ENCODE measurements at places on chromosomes 4 and X.
A peak's percentile ranks its signal among the peaks of the same experiment; 100 is the strongest.

DNA sequence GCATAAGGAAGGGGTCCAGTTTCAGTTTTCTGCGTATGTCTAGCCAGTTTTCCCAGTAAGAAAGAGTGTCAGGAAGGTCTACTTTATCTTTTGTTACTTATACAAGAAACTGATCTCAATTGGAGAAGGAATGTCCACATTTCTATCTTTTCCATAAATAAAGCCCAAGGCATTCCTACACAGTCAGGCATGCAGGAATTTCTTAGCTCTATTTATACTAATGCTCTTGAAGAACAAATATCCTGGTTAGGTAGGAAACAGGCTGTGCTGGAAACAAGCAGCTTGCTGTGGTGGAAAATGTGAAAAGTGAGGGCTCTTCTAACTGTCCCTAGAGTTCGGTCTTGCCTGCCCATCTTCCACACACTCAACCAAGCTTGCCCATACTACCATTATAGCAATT lies 37.9 kb upstream of the PITX2 start:
- no peak for DNase-seq

- peak; percentile 52 for DNase-seq
These were observed 38.2 kb downstream of the HPGDS start for GRCh38 chr4:94304365-94304971.

GRCh38 chr4:119525771-119526712 lies 102.6 kb downstream of the PDE5A start:
- DNase-seq, result no peak

- DNase-seq, result no peak
These were observed 433.3 kb downstream of the ADAM29 start for GRCh38 chr4:175351473-175351872.

DNA sequence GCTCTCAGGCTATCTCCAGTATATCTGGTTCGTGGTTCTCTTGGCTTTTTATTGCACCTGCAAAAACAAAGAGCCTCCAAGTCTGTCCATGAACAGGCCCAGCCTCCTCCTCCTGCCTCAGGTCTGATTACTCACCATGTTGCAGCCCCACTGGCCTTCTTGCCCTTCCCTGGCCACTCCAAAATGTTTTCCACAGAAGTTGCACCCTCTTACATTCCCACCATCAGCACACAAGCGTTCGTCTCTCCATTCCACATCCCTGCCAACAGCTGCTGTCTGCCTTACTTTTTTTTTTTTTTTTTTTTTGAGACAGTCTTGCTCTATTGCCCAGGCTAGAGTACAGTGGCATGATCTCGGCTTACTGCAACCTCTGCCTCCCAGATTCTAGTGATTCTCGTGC lies 86.7 kb downstream of the RFC1 start:
- no peak for DNase-seq

DNA sequence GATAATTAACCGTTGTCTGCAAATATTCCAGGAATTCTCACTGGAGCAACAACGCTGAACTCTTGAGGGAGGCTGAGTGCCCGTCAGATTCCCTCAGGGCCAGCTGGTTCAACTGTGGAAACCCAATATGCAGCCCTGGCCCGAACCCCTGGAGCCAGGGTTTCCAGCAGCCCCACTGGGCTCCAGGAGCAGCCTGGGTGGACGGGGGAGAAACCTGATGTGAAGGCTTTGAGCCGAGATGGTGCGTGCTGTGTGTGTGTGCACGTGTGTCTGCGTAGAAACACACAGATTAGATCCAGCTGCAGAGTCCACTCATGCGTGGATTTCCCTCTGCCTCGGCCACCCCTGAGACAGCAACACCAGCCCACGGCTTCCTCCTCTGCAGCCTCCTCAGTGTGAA lies 19.4 kb upstream of the SLC25A6 start:
- DNase-seq, result no peak

GRCh38 chr4:130511776-130512175 lies 1415.8 kb downstream of the C4orf33 start:
- DNase-seq, result no peak

DNA sequence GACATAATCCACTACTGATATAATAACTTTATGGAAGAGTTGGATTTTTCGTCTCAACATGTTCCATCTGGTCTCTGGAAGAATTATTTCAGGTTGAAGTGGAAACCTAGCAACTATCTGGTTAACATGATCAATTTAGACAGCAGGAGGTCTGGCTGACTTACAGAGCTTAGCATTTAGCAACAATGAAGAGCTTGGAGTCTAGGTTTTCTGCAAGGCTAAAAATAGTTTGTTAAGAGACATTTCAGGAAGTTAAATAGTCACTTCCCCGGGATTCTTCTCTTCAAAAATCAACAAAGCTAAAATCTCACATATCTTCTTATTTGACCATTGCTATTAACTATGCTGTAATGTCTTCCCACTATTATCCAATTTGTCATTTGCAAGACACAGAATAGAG lies 418.6 kb upstream of the DIPK2B start:
- DNase-seq, result peak; percentile 0

DNA sequence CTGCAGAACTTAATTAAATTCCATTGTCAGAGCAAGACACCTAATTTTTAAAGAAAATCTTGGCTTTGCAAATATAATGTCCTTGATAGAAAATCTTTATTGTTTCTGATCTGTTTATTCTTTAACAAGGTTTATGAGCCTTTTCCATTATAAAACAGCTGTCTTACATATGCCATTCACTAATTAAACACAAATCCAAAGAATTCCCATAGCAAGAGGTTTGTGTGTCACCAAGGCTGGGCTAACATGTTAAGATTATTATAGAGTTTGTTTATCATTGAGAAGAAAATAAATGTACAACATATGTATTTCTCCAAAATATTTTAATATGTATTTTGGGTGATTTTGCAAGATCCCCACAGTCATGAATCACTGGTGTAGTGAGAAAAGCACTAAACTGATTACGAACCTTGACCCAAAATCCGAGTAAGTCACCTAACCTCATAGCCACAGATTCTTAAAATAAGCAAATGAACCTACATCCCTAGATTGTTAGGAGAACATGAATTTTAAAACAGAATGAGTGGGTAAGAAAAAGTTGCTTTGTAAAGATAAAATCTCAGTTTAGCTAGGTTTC lies 694.8 kb upstream of the INTU start:
- DNase-seq, result no peak

DNA sequence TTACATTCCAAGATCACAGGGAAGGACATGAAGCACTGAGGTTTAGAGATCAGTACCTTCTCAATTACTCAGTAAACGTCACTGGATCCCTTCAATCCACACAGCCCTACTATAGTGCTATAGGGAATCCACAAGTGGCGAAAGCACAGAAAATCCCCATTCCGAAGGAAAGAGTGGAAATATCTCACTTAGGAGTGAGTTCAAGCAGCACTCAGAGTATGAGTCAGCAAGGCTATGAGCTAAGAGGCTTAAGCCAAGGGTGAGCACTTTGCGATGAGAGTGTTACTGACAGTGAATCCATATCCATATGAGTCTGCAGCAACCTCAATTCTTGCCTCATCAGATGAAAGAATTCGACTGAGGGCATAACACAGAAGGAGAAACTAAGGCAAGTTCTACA lies 165.1 kb downstream of the VSIG4 start:
- DNase-seq, result peak; percentile 53

- no peak for DNase-seq
These were observed 452.3 kb upstream of the GRID2 start for GRCh38 chr4:91851456-91851855.

DNA sequence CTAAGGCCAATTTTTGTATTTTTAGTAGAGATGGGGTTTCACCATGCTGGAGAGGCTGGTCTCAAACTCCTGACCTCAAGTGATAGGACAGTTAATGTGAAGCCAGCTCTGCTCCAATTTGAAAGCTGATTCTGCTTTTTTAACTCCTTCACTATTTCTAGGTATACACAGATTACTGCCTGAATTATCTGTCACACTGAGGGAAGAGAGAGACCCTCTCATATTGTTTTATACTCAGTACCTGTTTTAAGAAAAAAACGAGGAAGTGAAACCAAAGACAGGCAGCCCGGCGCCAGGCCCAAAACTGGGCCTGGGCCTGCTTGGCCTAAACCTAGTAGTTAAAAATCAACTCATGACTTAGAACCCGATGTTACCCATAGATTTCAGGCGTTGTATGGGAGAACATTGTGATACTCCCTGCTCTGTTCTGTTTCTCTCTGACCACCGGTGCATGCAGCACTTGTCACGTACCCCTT lies 1601.5 kb upstream of the PCDH10 start:
- DNase-seq, result no peak

DNA sequence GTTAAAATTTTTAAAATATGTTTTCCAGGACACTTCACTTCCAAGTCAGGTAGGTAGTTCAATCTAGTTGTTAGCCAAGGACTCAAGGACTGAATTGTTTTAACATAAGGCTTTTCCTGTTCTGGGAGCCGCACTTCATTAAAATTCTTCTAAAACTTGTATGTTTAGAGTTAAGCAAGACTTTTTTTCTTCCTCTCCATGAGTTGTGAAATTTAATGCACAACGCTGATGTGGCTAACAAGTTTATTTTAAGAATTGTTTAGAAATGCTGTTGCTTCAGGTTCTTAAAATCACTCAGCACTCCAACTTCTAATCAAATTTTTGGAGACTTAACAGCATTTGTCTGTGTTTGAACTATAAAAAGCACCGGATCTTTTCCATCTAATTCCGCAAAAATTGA lies 49.7 kb downstream of the XIAP start:
- DNase-seq, result peak; percentile 54

- no peak for DNase-seq
These were observed 32.5 kb upstream of the ELF2 start for GRCh38 chr4:139209470-139210063.

DNA sequence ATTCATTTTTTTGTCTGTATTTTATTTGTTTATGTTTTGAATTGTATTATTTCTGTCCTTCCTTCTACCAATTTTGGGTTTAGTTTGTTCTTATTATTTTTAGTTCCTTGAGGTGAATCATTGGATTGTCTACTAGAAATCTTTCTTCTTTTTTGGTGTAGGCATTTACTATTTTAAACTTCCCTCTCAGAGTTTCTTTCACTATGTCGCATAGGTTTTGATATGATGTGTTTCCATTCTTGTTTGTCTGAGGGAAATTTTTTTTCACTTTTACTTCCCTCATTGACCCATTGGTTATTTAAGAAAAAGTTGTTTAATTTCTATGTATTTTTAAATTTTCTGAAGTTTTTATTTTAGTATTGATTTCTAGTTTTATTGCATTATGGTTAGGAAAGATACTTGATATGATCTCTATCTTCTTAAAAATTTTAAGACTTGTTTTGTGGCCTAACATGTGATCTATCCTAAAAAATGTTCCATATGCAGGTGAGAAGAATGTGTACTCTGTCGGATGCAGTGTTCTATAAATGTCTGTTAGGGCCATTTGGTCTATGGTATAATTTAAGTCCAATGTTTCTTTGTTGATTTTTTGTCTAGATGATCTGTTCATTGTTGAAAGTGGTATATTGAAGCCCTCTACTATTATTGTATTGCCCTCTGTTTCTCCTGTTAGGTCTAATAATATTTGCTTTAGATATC lies 68.8 kb downstream of the IL15 start:
- DNase-seq, result peak; percentile 38

DNA sequence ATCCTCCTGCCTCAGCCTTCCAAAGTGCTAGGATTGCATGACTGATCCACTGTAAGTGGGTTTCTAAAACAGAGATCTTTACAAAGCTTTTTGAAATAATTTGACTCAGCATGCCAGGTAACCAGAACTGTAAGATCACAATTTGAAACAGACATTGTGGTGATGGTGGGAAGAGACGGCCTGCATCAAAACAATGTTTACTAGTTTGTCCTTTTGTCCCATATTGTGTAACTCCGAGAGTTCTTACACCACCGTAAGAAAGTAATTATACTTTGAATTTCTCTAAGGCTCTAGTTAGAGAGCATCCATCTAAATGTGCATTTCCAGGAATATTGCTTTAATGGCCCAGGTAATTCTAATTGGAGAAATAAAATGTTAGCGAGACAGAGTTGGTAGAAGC lies 594 bp upstream of the ARHGAP24 start:
- DNase-seq, result no peak

DNA sequence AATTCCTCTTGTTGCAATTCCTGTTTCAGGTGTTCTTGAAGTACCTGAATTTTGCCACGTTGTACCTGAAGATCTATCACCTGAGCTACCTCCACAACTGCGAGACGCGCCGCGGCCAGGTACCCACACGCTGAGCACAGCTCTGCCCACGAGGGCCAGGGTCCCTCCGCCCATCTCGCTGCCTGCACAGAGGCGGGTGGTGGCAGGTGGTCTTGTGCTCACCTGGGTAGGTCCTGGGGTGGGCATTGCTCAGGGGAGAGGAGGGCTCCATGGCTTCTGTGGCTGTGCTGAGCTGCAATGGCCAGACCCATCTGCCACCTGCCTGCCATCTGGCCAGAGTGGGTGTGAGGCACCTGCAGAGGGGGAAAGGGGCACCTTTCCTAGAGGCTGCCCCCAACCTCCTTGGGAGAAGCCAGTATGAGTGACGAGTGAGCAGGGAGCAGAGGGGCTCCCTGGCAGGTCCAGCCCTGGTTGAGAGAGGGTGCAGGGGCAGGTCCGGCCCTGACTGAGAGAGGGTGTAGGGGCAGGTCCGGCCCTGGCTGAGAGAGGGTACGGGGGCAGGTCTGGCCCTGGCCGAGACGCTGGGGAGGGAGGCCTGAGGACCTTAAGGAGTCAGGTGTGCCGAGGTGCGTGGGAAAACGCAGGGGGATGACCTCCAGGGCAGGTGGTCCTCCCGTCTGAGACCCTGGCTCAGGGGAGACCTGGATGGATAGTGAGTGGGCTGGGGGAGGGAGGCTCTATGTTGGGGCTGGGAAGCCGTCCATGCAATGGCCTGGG lies 10.7 kb downstream of the PDE6B start:
- no peak for DNase-seq

DNA sequence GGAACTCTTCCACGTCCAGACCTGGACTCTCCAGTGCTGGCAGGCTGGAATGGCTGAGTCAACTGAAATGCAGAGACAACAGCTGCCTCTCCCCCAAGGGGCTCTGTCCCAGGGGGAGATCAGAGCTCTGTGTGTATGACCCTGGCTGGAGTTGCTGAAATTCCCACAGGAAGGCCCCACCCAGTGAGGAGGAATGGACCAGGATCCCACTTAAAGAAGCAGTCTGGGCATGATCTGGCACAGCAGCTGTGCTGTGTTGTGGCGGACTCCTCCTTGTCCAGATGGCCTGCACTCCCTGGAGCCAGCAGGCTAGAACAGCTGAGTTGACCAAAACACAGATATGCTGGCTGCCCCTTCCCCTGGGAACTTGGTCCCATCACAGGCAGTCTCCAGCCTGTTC lies 25.4 kb downstream of the C4orf17 start:
- no peak for DNase-seq

GRCh38 chr4:146415829-146416228 lies 105.9 kb downstream of the SLC10A7 start:
- no peak for DNase-seq

- DNase-seq, result no peak
These were observed 13.4 kb downstream of the UFSP2 start for GRCh38 chr4:185412412-185412811.

GRCh38 chrX:134454506-134454905 lies 5.5 kb upstream of the HPRT1 start:
- DNase-seq, result no peak

- DNase-seq, result peak; percentile 48
These were observed 78.7 kb downstream of the RBM47 start for GRCh38 chr4:40550948-40551462.

GRCh38 chrX:68196939-68197791 lies 236.1 kb downstream of the OPHN1 start:
- DNase-seq, result peak; percentile 17

GRCh38 chr4:10272511-10272910 lies 155.9 kb upstream of the WDR1 start:
- DNase-seq, result no peak

GRCh38 chr4:174996079-174996478 lies 77.9 kb downstream of the ADAM29 start:
- DNase-seq, result no peak

GRCh38 chr4:84126061-84126787 lies 372.9 kb downstream of the NKX6-1 start:
- DNase-seq, result no peak

- peak; percentile 83 for DNase-seq
These were observed 122.6 kb downstream of the SHISA3 start for GRCh38 chr4:42519803-42520417.
